H1 (cell line): ENCODE measurements at places on chromosomes 2 and 18.

DNA sequence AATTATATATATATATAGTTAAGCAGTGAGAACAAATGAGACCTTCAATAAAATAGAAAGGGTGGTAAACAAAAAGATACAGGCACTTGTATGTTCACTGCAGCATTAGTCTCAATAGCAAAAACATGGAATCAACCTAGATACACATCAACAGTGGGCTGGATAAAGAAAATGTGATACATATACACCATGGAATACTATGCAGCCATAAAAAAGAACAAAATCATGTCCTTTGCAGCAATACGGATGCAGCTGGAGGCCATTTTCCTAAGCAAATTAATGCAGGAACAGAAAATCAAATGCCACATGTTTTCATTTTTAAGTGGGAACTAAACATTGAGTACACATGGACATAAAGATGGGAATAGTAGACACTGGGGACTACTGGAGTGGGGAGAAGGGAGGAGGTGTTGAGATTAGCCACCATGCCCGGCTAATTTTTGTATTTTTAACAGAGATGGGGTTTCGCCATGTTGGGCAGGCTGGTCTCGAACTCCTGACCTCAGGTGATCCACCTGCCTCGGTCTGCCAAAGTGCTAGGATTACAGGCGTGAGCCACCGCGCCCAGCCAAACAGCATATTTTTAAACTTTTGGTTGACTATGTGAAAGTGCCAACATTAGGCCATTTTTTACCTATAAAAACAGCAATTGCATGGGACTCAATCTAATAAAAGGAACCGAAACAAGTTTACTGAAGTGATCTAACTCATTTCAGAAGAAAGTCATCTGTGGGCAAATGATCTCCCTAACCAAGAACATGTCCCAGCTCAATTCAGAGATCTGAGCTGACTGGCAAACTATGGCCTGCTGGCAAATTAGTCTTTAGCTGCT is 23.7 kb downstream of the ICA1L start:
- no peak for DNase-seq

DNA sequence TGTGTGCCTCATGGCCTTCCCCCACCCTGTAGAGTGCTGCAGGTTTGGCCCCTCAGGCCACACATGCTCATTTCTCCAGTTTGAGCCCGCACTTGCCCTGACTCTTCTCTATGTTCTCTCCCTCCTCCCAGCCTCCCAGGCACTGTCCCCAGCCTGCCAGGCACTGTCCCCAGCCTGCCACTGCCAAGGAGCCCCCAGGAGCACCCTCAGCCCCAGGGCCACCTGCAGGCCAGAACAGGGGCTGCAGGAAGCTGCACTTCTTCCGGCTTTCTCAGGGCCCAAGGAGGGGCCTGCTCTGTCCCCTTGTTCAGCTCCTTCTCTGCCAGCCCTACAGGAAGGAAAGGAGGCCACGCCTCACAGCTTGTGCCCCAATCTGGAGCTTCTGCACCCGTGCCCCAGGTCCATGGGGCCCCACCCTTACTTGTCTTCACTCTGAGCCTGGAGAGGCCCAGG is 31.6 kb downstream of the CYP26B1 start:
- DNase-seq: no peak

DNA sequence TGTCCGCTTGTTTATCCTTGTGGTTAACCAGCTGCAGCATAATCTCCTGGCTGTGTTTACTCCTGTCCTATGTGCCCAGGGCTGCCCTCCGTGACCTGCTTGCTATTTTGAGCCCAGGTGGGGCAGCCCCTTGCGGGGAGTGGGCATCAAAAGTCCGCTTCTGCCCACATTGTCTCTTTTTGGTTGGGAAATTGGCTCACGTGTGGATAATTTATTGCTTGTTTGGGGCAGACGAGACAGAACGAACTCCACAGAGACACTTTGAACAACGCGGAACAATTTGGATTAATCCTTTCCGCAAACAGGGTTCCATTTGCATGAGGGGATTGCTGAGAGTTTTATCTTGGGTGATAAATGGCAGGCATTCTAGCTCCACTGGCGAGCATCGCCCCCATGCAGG is 8.1 kb upstream of the CXCR4 start:
- DNase-seq: no peak

DNA sequence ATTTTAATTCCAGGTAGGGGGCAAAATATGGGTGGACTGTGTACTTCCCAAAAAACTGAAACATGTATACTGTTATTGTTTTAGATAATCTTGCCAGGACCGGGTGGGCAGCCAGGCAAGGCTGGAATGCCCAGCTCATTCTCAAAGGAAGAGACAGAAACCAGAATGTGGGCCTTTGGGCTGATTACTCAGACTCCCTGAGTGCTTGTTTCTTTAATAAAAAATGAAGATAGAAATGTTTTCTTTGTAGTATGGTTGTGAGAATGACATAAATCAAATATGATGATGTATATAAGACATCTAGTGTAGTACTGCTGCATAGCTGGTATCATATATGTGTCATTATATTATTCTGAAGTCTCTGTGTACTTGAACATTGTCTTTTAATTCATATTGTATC is 231.6 kb upstream of the NT5C1B start:
- DNase-seq: no peak

DNA sequence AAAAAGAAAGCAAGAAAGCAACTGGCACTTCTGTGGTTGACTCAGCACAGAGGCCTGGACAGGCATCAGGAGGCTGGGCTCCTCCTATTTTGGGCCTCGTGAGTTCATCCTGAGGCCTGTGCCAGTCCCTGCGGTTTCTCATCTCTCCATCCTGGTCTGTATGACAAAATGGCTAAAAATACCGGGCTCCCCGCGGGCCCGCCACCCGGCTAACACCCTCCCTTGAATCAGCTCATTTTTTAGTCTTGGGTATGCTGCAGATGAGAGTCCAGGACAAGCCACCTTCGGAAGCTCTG is 62.3 kb upstream of the YWHAQ start:
- no peak for DNase-seq

- DNase-seq: no peak
Measured at GRCh38 chr18:11089931-11090715, 59.2 kb downstream of the PIEZO2 start.
